ENCODE measurements at places on chromosomes 5 and 9.

- no peak for DNase-seq
Measured at GRCh38 chr5:132295505-132296411, 1.6 kb downstream of the SLC22A4 start.

DNA sequence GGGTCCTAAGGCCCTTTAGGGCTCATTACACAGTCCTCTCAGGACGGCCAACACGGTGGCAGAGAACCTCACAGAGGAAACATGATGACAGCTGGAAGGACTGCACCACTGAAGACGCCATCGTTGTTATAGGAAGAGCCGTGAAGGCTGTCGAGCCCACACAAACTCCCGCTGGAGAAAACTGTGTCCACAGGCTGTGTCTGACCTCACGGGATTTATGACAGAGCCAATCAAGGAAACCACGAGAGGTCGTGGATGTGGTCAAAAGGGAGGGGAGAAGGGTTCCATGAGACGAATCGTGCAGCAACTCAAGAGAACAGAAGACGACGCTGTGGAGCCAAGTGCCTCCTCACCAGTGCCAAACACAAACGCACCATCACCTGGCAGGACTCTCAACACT, 12.2 kb downstream of the QSOX2 start:
- no peak for DNase-seq

- DNase-seq, result no peak
Measured at GRCh38 chr9:128683340-128684064, 5.5 kb upstream of the SET start.

DNA sequence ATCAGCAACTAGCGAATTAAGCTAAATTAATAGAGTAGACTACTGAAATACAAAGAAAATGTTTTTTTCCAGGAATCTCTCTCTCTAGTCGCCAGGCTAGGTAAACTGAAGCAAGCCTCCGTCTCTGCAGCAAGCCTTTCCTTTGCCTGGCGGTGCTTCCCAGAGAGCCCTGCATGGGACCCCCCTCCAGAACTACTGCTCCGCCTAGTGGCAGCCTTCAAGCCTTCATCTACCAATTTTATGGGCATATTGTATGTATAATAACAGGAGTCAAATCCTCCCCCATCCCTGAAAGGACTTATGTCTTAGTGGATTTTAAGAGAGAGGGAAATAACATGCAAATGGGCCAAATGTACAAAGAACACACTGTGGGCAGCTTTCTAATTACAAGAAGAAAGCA, 241.9 kb downstream of the SAXO1 start:
- DNase-seq, result no peak

DNA sequence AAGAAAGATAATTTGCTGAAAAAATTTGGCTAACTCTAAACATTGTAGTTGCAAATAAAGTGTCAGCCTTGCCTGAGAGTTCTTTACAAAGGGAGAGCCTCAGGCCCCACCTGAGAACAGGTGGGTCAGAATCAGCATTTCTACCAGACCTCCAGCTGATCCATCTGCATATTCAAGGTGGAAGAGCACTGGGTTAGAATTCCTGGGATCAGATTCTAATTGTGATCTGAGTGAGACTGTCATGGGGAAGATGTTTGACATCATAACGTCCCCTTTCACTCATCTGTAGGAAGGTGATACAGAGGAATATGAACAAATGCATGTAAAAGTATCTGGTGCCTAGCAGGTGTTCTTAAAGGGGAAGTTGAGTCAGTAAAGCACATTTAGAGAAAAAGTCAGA, 54.6 kb downstream of the FBXL7 start:
- DNase-seq, result no peak

DNA sequence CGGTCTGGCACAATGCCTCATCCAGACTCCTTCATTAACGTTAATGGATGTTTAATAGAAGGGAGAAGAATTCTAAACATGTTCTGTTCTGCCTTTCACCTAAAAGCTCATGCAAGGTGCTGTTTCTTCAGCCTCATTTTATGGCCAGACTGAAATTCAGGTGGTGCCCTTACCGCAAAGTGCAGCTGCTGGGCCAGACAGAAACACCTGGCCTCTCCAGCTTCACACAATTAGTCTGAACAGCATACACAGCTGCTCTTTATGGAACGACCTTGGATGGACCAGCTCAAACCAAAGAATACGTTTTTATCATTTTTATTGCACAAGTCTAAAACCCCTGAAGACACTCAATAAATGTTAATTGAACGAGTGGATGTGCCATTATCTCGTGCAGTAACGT, 4.6 kb downstream of the SNCAIP start:
- peak; percentile 81 for DNase-seq

- no peak for DNase-seq
Measured at GRCh38 chr5:85458319-85458718, 1073.6 kb upstream of the EDIL3 start.

GRCh38 chr5:82635561-82636288, 357.6 kb upstream of the RPS23 start:
- DNase-seq, result no peak

GRCh38 chr5:142182840-142183239, 74.3 kb downstream of the NDFIP1 start:
- no peak for DNase-seq

- no peak for DNase-seq
Measured at GRCh38 chr9:102054811-102055210, 316.4 kb upstream of the GRIN3A start.

DNA sequence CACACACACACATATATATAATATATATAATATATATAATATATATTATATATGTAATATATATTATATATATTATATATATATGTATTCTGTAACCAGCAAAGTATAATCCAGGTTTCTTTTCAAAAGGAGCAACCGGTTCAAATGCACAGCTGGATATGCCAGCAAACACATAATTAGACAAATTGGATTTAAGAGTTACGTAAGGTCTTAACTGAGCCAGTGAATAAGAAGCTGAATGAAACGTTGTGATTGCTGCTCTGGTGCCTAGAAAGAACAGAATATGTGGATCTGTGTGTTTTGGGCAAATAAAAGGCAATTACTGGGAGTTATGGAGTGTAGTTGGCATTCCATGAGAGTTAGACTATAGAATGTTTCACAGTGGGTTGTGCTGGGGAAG, 178.1 kb downstream of the SLF1 start:
- no peak for DNase-seq
